A549 (cell line): ENCODE measurements at places on chromosomes 12 and 14. TPM values are rescaled to one million over a fixed set of nuclear protein-coding genes. Genes with fewer than 3 reads are reported as not detected.

The SERPINA6 gene
- 0.38 to 0.43 TPM (median 0.43 TPM) in 3 replicates for polyA plus RNA-seq

The TSFM gene
- 56.6 to 60.2 TPM (median 59.2 TPM) in 3 replicates for polyA plus RNA-seq

The PLEKHD1 gene
- 0.03 to 0.05 TPM (median 0.04 TPM) in 3 replicates for polyA plus RNA-seq

The LYZ gene
- polyA plus RNA-seq: not detected in 3 replicates

The PACS2 gene
- polyA plus RNA-seq: 21.7 to 25.8 TPM (median 24.5 TPM) in 3 replicates

The SERPINA3 gene
- 1.4 to 5.5 TPM (median 3.1 TPM) in 3 replicates for polyA plus RNA-seq

The A2ML1 gene
- not detected in 3 replicates for polyA plus RNA-seq

The KIF5A gene
- 0.45 to 0.61 TPM (median 0.55 TPM) in 3 replicates for polyA plus RNA-seq

The FOXM1 gene
- 84.0 to 84.2 TPM (median 84.2 TPM) in 3 replicates for polyA plus RNA-seq

The CLEC1B gene
- polyA plus RNA-seq: not detected in 3 replicates

The LRTM2 gene
- polyA plus RNA-seq: not detected in 3 replicates

The PSME1 gene
- 124 to 139 TPM (median 134 TPM) in 3 replicates for polyA plus RNA-seq

The SIVA1 gene
- 157 to 169 TPM (median 163 TPM) in 3 replicates for polyA plus RNA-seq

The FRS2 gene
- 13.3 to 14.9 TPM (median 14.1 TPM) in 3 replicates for polyA plus RNA-seq

The GPRC5D gene
- polyA plus RNA-seq: not detected in 3 replicates

The GSG1 gene
- polyA plus RNA-seq: 0.06 to 0.26 TPM (median 0.16 TPM) in 3 replicates

The TAS2R8 gene
- polyA plus RNA-seq: not detected in 3 replicates

The KRT74 gene
- polyA plus RNA-seq: not detected in 3 replicates

The CLEC9A gene
- polyA plus RNA-seq: not detected in 3 replicates

The TNS2 gene
- 13.5 to 15.8 TPM (median 15.3 TPM) in 3 replicates for polyA plus RNA-seq

The CLEC14A gene
- polyA plus RNA-seq: not detected in 3 replicates

The CLEC1A gene
- polyA plus RNA-seq: not detected in 3 replicates

The EML1 gene
- 29.2 to 30.6 TPM (median 29.7 TPM) in 3 replicates for polyA plus RNA-seq
